Stimulated activated CD8-positive, alpha-beta memory T cell treated with anti-CD3 and anti-CD28 coated beads, Interleukin-12 subunit alpha, Interleukin-12 subunit beta, amount 100 ng/mL, for 4 hours (primary cell): ENCODE measurements at places on chromosomes 4 and X.

DNA sequence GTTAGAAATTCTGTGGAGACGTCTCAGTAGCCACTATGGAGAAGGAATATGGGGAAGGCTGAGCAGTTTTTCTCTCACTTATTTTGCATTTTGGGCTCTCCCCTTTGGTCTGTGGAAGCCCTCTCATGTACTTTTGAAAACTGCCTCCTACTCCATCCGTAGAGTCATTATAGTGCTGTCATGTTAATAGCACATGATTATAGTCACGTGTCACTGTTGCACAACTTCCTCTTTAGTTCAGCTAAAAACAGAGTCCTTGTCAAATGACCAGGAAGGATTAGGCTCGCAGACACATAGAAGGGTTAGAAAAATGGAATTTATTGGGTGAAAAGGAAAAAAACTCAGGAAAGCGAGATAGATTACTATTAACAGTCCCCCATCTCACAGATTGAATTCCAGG, 258.2 kb upstream of the CXorf51A start:
- no peak for DNase-seq

- DNase-seq, result no peak
These were observed 76.4 kb downstream of the MAGED4 start for GRCh38 chrX:52261125-52261462.

GRCh38 chr4:2061186-2062131, 2.3 kb downstream of the NAT8L start:
- no peak for DNase-seq

- no peak for DNase-seq
These were observed 71.9 kb downstream of the ATG4A start for GRCh38 chrX:108163333-108164082.

- no peak for DNase-seq
These were observed 315.9 kb downstream of the LDB2 start for GRCh38 chr4:16582526-16582925.

DNA sequence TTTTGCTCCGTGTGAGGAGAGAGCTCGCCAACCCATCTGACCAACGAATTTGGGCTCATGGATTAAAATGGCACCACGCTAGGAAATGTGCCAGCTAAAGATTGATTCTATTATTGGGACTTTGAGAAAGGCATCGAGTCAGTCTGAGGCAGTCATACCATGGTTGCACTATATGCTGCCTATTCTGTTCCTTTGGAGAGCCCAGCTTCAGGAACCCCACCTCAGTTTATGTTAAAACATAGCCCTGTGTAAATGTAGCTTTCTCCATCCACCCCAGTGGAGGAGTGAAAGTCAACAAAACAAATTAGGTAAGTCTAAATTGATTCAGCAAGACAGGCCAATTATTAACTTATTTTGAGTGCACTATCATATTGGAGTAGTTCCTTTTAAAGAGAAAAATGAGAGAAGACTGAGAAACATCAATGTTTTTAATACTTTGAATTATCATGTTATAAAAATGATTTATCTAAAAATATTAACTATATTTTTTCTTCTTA, 24.5 kb upstream of the ADH7 start:
- no peak for DNase-seq

- DNase-seq, result no peak
These were observed 281.9 kb upstream of the HS3ST1 start for GRCh38 chr4:11710453-11711093.

DNA sequence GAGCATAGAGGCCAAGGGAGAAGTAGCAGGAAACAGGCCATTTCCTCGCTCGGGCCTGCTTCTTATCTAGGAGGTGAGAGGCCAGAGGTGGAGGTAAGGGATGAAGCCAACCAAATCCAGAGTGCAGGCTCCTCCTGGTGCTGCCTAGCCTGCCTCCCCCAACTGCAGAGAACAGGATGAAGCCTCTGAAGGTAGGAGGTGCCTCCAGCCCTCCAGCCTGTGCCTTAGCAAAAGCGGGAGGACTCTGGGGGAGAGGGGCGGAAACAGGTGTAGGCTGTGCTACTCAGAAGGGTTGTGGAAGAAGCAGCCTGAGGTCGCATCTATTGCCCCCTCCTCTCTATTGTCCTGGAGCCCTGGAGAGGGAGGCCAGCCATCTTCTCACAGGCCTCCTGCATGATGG, 2.9 kb upstream of the MTM1 start:
- no peak for DNase-seq

DNA sequence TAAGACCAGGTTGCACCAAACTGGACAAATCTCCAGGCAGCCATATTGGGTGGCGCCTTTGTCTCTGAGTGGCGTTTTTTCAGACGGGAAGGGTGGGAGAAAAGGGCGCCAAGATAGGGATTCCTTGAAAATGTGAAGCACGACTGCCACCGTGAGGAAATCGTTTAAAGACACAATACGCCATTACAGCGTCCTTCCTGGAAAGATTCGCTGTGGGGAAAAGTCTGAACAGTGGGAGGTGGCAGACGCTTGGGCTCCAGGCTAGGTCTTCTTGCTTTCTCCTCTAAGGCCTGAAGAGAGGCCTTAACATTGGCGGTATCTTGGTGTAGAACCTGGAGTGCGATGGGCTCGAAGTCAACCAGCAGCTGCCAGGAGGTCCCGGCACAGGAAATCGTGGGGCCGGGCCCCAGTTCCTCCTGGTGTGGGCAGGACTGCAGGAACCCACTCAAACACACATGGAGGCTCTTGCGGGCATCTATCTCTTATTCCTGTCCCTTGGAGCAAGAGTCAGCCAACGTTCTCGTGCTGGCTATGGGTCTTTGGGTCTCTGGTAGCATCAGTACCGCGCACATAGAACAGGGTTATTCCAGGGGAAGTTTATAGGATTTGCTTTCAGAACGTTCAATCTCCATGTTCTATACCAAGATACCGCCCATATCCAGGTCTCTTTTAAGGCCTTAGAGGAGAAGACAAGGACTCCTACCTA, 208.8 kb downstream of the OR13H1 start:
- DNase-seq, result peak; percentile 44

DNA sequence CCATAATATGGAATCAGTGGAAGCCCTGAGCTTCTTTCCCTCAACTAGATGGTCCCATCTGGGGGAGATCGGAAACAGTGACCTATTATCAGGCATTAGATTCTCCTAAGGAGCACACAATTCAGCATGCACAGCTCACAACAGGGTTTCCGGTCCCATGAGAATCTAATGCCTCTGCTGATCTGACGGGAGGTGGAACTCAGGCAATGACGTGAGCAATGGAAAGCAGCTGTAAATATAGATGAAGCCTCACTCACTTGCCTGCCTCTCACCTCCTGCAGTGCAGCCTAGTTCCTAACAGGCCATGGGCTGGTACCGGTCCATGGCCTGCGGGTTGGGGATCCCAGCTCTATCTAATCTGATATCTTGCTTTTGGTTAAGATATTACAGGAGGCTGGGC, 88.9 kb downstream of the COX7B2 start:
- no peak for DNase-seq

DNA sequence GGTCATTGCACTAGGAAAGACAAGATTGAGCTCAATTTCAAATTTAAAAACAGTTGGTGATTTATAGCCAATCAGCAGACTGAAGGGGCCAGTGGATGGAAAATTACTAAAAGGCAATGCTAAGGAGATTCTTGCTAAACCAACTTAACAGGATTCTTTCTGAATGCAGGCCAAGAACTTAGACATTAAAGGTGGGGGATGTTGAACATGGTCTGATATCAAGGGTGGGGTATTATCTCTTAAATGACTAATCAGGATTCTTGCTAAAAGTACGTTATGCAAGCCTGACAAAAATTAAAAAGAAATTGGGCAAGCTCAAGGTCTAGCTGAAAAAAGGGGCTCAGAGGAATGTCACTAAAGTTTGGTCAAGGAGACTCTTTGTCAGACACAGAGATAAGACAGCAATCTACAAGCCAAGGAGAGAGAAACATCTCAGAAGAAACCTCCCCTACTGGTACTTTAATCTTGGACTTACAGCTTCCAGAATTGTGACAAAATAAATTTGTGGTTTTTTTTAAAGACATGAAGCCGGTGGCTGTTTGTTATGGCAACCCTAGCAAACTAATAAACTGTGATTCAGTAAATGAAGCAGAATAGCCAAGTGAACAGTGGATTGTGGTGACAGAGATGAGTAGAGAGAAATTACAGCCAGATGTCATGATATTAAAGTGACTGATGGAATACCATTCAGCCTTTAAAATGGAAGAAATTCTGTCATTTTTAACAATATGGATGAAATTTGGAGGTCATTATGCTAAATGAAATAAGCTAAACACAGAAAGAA, 120.3 kb upstream of the KLHL4 start:
- DNase-seq, result no peak

DNA sequence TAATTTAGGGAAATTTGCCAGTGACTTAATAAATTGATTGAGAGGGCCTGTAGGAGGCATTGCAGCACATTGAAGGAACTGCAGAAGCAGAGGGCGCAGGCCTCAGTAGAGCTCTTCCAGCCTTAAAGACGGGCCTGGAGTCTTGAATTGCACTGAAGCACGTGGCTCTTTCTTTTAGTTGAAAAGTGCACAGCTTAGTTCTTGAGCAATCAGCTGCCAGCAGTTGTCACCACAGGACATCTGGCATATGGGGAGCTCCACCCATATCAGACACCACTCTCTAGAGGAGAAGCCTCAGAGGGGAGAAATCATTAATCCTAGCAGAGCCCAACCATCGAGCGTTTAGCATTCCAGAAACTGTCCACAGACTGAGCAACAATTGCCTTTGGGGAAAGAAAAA, 16.0 kb upstream of the FGF16 start:
- DNase-seq, result no peak

DNA sequence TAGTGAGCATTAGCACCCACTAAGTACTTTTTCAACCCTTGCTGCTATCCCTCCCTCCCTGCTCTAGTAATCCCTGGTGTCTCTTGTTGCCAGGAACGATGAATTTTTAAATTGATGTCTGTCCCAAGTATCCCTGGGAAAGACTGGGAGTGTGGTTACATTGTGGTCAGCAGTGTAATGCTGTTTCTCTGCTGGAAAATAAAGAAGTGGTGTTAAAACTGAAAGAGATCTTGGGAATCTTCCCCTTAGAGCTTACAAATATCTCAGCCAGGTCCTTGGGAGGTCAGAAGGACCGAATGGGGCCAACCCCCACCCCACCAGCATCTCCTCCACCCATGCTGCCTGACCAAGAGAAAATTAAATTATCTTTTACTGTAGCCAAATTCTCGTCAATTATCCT, 174.5 kb upstream of the MXRA5 start:
- DNase-seq, result no peak

DNA sequence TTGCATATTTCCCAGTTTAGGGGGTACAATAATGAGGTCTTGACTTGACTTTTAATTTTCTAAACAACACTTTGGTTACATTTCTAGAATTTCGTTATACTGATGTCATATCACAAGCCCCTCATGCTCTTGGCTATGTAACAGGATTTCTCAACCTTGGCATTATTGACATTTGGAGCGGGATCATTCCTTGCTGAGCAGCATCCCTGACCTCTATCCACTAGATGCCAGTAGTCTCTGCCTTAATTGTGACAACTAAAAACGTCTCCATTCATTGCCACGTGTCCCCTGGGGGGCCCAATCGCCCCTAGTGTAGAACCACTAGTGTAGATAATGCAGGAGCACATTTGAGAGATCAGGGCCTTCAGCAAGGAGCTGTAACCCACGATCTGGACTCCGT, 234.2 kb upstream of the MID1 start:
- no peak for DNase-seq

GRCh38 chr4:152586668-152587067, 50.8 kb upstream of the FBXW7 start:
- DNase-seq, result no peak

DNA sequence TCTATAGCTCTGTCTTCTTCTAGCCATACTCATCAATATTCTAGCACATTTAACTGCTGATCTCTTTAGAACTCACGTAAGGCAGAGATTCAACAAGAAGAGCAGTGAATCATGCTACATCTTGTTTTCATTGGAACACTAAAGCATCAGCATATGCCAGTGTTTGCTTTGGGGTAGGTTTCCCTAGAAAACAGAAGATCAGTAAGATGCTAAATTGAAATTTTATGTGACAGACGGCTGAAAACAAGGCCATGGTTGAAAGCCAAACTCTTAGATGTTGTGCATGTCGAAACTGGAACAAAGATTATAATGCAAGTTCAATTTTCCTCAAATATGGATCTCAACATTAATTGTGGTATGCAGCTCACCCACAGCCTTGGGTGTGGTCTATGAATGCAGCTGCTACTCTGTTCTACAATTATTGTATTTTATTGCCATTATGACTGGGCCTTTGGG, 107.6 kb downstream of the PDLIM5 start:
- DNase-seq, result no peak

- no peak for DNase-seq
These were observed 69.7 kb downstream of the KLHL8 start for GRCh38 chr4:87150498-87151261.

DNA sequence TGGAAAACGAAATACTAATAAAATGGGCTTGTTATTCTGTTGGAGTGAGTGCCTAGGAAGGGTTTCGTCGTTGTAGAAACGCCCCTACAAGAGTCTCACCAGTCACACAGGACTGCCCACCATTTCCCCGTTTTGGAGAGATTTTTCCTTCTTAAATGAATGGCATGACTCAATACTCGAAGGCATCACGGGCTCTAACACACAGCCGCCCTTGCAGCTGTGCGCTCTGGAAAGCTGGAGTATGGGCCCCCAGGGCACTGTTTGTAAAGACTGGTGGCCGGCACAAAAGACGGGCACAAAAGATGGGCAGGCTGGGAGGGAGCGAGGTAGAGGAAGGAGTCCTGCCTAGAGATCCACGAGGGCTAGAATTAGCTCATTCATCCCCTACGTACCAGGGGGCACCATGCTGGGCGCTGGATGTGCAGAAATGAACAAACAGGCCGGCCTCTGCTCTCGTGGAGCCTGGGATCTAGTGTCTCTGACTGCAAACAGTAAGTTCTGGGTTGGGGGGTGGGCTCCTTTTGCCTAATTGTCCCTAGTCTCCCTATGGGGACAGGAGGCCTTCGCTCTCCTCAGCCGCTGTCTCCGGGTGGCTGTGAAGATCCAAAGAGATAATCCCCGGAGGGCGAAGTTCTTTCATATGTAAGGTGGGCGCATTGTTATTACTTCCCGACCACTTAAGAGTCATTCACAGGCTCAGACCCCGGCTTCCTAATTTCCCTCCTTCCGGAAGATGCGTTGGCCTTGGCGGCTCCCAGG, 1.0 kb upstream of the SFRP2 start:
- no peak for DNase-seq

DNA sequence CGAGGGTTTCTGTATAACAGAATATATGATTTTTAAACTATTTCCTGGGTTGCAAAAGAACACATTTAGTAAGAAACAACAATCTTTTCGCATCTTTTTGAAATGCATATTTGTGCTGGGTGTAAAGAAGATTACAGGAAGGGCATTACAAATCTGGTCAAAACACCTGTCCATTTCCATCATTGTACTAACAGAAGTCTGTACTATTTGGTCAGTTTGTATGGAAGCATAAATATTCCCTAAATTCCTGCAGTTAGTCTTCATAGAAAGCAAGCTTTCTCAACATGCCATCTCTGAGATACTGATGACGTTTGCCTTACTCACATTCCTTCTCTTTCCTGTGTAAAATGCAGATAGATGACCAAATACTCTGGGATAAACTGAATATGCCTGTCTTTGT, 203.3 kb downstream of the NWD2 start:
- no peak for DNase-seq

DNA sequence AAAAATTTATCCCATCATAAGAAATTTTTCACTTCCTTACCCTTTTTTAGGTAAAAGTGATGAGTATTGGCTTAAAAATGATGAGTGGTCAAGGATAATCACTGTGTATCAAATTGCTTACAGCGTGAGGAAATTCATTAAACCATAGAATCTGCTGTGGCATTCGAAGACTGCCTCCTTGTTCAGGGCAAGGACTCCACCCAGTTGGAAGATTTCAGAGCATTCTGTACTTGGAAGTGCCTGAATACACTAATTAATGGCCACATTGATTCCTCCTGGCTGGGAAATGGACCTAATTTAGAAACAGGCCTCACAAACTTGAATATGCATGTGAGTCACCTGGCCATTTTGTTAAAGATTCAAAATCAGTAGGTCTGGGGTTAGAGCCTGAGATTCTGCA, 83.2 kb downstream of the HHIP start:
- DNase-seq, result no peak
